ENCODE measurements at places on chromosomes 2 and 18.

- no peak for DNase-seq
These were observed 1579.4 kb upstream of the TMEFF2 start for GRCh38 chr2:193774166-193774565.

DNA sequence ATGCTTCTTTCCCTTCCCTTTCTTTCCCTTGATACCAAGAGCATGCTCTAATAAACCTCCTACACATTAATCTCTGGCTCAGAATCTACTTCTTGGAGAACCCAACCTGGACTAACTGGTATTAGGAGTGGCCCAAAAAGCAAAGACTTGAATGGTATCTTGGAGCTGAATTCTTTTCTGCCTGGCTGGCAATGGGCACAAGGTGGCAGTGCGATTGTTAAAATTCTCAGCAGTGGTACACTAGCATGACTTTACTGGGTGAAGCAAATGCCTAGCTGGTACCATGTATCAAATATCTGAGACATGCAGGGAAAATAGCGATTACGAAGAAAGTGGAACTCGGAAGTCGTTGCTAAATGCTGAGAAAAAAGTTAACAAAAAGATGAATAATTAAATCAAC lies 376.1 kb downstream of the XIRP2 start:
- DNase-seq: peak; percentile 7

GRCh38 chr2:215624423-215624829 lies 188.6 kb upstream of the FN1 start:
- DNase-seq: no peak

DNA sequence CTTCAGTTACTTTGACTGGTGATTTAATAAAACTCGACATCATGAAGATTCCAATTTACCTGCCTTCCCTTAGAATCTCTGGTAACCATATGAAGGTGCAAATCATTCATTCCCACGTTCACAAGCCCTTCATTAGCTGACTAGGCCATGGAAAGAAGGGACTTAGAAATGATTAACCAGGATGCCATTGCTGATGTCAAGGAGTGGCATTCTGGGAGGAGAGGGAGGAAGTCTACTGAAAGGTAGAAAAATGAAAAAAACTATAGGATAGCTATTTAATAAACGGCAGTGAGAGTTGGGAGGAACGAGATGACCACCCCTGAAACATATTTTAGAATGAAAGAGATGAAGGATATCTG lies 1.4 kb downstream of the ATIC start:
- DNase-seq: no peak

DNA sequence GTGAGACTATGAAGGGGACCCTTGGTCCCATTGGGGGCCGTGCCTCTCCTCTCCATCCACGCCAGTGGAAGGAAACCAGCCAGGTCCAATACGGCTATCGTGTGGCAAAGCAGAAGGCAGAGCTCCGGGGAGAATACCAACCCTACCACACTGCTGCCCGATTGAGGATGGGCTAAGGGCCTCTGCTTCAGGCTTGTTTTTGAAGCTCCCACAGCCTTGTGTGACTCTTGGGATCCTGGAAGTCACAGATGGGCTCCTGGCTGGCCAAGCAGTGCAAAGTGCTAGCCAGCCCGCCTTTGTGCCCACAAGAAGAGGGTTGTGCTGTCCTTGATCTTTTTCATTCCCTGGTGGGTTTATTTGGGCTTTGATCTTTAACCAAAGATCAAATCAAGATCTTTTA lies 70.6 kb upstream of the ID2 start:
- DNase-seq: no peak

DNA sequence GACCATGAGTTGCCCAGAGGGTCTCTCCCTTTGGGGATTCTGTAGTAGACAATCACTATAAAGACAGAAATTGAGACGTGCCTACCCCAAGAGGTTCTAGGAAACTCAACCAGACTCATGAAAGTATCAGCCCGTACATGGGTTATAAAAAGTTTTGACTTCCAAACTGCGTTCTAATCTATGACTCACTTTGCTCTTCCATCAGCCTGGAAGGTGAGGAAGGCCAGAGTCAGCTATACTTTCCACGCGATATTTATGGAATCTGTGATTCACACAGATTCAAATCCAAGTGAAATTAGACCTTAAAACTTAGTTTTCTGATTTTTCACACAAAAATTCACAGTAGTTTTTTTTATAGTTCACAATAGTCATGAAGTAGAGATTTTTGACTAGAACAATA lies 7.7 kb upstream of the LYPD1 start:
- no peak for DNase-seq

- no peak for DNase-seq
These were observed 30.7 kb upstream of the ACAA2 start for GRCh38 chr18:49843778-49844625.

GRCh38 chr18:39701839-39702238 lies 2136.2 kb upstream of the CELF4 start:
- DNase-seq: peak; percentile 20

GRCh38 chr18:13616041-13616440 lies 110.3 kb downstream of the FAM210A start:
- no peak for DNase-seq

DNA sequence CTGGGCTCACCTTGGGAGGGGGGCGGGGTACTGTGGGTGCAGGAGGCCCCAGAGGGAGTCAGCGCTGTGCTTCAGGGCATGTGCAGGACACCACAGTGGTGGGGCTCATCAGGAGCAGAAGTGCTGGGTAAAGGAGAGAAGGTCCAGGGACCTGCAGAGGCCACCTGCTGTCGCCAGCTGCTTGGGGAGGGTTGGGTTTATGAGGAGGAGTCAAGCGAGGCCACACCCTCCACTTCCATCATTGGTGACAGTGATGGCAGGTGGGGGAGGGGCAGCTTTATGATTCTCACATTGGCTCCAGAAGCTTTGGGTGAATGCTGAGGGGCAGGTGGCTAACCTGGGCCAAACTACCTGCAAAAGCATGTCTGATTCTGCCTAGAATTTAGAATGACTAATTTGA lies 392.6 kb downstream of the HRH4 start:
- no peak for DNase-seq

GRCh38 chr18:389658-390357 lies 110.7 kb downstream of the COLEC12 start:
- no peak for DNase-seq

DNA sequence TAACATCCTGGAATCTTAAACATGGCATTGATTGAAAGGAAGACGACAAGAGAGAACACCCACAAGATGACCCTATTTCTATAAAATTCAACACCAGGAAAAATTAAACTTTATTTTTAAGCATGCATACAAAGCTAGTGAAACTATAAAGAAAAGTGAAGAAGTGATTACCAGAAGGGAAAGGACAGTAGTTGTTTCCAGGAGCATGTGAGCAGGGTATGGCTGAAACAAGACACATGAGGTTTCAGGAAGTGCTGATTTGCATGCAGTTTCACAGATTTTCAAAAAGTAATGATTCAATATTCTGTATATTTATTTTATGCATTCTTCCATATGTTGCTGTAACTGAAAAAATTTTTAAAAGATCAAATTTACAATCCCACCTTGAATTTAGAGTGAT lies 24.6 kb upstream of the DAW1 start:
- DNase-seq: no peak

DNA sequence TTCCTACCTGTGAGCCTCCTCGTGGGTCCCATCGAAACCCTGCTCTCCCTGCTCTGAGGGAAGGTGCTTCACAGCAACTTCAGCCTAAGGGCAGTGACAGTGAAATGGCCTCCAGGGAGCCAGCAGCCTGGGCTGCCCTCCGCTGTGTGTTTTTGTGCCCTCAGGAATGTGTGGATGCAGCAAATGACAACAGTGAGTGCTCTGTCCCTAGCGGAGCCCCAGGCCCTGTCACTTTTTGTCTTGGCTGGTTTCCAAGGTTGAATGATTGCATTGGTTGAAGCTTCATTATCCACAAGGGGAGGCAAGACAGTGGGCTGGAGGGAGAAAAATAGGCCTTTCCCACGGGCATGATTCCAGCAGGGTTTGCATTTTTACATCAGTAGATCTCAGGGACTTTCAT lies 42.9 kb downstream of the STON1 start:
- no peak for DNase-seq

DNA sequence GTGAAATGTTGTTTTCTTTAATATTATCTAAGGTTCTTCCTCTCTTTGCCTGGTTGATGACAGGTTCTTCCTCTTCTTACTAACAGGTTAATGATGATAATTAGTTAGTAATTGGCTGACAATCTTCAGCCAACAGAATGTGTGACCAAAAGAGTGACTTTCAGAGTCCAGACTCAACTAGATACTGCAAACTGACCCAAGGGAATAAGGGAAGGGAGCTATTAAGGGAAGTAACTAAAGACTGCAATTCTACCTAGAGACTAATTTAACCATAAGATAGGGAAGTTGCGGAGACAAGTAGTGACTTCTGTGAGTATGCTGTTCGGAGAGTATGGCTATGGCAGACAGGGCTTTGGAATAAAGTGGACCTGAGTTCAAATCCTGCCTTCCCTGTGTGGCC lies 127.3 kb upstream of the TACR1 start:
- DNase-seq: no peak

DNA sequence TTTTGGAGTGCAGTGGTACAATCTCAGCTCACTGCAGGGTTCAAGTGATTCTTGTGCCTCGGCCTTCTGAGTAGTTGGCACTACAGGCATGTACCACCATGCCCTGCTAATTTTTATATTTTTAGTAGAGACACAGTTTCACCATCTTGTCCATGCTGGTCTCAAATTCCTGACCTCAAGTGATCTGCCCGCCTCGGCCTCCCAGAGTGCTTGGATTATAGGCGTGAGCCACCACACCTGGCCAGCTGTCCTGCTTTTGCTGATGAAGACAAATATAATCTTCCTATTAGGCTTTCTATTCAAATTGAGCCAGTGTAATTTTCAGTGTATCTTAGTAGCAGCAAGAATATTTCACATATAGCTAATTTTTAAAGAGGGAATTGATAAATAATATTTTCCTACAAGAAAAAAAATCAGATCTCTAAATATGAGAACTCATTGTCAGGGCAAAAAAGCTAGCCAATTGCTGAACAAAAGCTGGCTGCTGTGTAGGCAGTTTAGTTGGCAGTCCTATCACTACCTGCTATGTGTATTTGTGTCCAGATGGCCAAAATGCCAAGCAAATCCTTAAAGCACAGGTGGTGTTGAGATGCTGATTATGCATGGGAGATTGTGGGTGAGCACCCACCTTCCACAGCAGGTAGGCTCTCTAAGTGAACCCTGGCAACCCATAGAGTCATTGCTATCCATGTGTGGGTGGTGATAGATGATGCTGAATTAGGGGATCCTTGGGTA lies 60.8 kb upstream of the STAM2 start:
- no peak for DNase-seq

DNA sequence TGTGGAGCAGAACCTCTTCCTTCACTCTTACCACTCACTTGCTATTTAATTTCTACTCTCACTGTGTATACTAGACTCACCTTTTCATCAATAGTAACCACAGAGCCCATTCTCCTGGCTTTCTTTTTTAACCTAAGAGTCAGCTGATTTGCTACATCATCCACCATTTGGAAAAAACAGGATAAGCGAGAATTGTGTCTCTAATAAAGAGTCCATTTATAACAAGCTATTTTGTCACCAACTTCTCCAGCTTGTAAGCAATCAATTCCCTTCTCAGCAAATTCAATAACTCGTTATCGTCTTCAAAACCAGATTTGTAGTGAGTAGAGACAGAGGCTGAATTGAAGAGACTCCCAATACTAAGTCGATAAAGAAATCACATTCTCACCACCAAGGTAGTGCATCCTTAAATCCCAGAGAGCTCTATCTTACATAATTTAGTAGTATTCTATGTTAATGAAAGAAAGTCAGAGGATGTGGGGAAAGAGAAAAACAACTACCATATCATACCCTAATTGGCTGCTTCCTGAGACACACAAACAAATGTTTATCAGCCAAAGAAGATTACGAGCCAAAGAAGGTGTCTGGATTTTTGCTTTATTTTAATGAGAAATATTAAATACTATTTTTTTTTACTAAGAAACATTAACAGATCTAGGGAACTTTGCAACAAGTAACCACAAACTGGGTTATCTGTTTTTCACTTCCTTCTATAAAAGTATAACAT lies 52.5 kb upstream of the SPTBN1 start:
- no peak for DNase-seq

GRCh38 chr2:95391641-95392310 lies 10.7 kb upstream of the FAHD2A start:
- DNase-seq: no peak

DNA sequence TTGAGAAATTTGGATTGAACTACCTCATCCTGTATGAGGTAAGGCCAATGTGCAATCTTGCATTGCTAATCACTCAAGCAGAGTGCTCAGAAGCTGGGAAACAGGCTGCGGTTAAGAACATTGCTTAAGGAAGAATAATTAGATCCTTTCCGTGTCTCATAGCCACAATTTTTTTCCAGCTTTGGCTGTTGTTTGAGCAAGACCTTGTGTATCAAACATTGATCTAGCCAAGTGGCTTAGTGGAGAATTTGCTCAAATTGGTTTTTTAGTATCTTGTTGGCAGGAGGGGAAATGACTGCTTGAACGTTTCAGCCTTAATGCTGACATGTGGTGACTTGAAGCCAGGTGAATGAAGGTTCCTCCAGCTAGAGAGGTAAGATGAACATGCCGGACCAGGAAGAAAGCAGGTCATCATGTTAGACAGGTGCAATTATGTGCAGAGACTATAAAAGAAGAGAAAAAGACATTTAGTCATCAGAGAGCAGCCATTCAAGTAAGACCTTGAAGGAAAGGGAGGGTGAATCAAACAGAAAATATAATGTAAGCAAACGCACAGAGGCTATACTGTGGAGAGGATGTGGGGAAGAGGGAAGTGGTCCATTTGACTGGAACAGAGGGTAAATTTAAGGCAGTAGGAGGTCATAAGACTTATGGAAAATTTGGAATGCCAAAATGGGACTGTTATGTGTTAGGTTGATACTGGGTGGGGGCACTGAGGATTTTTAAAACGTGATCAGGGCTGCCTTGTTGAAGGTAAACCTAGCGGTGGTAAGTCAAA lies 98.9 kb upstream of the CYP1B1 start:
- no peak for DNase-seq

- DNase-seq: no peak
These were observed 217.3 kb downstream of the FHOD3 start for GRCh38 chr18:36514778-36515177.

DNA sequence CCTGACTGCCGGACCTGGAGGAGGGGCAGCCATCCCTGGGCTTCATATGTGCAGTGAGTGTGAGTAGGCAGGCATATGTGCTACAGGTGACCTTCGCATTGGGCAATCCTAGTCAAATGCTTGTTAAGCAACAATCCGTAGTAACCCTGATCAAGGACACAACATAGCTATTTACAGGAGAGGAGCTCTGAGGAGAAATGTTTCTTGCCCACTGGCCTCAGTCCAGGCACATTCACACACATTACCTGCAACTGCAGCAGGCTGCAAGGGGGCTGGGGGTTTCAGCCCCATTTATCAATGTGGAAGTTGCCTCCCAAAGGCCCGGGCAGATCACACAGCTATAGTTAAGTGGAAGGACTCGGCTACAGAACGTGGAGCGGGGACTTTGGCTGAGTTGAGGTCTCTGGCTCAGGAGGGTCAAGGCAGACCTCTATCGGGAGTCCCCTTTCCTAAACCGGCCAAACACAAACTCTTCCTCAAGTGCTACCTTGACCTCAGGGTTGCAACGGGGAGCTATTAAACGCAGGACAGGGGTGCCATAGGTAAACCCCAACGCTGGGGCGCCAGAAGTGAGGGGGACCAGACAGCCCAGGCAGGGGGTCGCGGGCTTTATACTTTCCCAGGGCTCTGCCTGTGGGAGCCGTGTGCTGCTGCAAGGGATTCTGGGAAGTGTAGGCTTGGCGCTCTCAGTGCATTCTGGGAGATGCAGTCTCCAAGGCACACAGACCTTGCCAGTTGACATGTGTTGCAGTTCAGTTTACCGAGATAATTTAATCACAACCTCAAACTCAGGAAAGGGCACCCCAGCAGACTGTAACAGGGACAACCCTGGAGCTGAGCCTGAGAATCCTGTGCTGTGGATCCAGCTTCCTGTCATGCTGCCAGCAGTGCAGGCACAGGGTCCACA lies 9.4 kb downstream of the KHK start:
- DNase-seq: no peak

All from LoVo (cell line).